Activated CD8-positive, alpha-beta memory T cell treated with anti-CD3 and anti-CD28 coated beads for 48 hours (primary cell): ENCODE measurements at places on chromosomes 3 and 15.

DNA sequence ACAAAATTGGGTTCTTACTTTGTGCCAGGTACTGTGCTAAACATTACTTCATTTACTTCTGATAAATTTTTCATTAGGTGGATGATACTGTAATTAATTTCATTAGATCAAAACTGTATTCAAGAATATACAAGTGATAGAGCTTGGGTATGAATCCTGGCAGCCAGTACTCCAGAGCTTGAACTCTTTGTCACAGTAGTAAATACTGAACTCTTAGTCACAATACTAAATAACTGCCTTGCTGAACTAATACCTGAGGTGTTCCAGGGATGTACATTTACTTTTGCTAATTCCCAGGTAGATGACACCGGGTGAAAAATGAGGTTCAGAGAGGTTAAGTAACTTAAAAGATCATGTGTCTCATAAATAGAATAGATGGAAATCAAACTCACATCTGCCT is 20.3 kb downstream of the FXR1 start:
- no peak for DNase-seq

- DNase-seq, result no peak
Measured at GRCh38 chr3:108333961-108334360, 37.6 kb downstream of the HHLA2 start.

DNA sequence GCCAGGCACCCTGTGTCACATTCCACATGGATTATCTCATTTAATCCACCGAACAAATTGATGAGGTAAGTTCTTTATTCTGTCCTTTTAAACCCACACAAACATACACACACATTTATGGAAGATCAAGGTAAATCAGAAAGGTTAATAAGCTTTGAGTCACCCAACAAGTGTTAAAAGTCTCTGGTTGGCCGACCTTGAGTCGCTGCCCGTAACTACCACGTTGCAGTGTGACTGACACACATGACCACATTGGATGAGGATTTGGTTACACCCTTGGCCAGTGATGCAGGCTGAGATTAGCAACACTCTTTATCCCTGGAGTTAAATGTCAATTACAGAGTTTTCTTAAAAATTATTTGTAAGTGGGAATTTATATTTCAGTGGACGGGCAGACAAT is 19.2 kb downstream of the FOXP1 start:
- DNase-seq, result no peak

DNA sequence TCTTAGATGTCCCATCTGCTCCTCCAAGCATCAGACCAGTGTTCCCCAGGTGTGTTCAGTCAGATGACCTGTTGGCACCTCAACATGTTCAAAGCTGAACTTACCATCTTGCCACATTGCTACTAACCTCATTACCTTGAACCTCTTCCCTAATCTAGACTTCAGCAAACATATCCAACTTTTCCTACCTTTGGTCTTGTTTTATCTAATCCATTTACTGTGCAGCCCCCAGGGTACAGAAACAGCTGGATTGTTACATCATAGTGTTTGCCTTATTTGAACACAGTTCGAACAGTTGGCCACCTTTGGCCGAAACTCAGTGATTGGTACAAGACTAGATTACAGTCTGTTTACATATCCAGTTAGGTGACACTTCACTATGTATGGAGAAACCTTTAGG is 36.1 kb upstream of the MCF2L2 start:
- no peak for DNase-seq

DNA sequence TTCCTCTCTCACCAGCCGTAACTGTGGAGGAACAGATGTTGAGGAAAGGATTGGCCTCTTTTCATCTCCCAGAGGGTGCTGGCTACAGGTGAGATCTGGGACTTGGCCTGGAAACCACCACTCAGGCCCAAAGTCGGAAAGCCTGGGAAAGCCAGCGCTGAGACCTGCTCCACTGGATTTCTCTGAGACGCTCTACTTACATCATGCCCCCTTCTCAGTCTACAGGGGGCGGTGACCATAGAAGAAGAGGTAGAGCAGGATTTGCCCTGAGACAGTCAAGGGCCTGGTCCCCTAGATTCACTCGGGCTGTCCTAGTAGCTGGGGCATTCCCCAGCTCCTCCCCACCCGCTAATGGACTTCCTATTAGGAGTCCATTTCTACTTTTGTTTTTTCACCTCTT is 80.9 kb downstream of the C3orf38 start:
- no peak for DNase-seq
